ENCODE measurements at places on chromosomes 1 and 21. TPM values are rescaled to one million over a fixed set of nuclear protein-coding genes. Genes with fewer than 3 reads are reported as not detected.

GRCh38 chr1:150813028-150813707 is 5.1 kb upstream of the CTSK start:
- peak; percentile 41 for DNase-seq

- DNase-seq = no peak
Measured at GRCh38 chr1:220528679-220529501, 954 bp downstream of the MARK1 start.

- no peak for DNase-seq
Measured at GRCh38 chr1:235268379-235269125, 59.4 kb downstream of the ARID4B start.

DNA sequence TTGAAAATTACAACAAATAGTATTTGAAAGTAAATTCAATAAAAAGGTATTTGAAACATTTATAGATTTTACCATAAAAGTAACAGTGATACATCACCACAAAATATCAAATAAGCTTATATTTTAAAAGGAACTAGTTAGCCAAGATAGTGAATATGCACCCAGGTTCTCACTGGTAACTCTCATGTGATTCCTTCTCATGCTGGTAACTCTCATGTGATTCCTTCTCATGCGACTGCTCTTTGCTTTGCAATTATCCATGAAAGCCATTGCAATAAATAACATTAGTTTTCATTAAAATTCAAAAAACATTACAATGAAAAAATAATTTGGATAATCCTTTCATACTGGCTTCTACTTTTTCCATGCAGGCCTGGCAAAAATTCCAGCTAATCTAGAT is 75.4 kb downstream of the AHCTF1 start:
- no peak for DNase-seq

Gene JMJD4
- polyA plus RNA-seq = 18.6 TPM

- peak; percentile 38 for DNase-seq
Measured at GRCh38 chr1:234772345-234773147, 162.6 kb upstream of the IRF2BP2 start.

DNA sequence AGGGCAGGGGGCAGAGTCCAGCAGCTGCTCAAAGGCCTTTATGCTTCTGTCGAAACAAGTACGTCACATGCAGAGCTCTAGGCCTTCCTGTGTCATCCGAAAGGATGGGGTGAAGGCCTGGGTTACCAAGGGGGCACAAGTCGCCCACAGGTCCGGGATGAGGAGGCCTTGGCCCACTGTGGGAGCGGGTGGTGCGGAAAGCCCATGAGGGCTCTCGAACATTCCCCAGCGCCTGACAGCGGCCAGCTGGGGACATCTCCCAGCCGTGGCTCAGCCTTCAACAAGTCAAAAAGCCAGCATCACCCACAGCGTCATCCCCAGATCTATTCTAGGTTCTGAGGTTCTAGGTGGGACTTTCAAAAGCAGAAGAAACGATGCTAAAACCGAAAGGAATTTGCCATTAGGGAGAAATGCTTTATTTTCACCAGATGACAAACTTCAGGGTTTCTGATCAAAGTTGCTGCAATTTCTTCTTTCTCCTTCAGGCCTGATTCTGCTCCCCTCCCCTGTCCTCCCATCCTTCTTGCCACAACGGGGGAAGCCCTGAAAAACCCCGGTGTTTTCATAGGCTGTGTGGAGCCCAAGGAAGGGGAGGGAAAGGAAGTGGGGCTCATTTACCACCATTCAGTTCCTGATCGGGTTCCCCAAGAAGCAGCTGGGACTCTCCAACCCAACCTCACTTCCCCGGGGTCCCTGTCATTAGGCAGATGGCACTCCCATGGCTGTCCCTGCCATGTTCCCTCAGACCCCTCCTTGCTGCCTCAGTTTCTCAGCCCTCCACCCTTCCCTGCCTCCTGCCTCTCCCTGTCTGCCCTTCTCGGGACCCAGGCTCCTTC is 17.6 kb downstream of the GPR137B start:
- peak; percentile 83 for DNase-seq

GRCh38 chr1:175969231-175969630 is 225.8 kb upstream of the TNR start:
- no peak for DNase-seq

Gene VWA5B1
- polyA plus RNA-seq = 3.3 TPM

GRCh38 chr1:73029571-73029970 is 747.2 kb upstream of the NEGR1 start:
- DNase-seq = no peak

GRCh38 chr21:38611277-38611676 is 113.0 kb upstream of the ERG start:
- DNase-seq = no peak

Gene RABGAP1L
- 23.9 TPM for polyA plus RNA-seq

- no peak for DNase-seq
Measured at GRCh38 chr1:228706305-228706704, 29.0 kb upstream of the RHOU start.

DNA sequence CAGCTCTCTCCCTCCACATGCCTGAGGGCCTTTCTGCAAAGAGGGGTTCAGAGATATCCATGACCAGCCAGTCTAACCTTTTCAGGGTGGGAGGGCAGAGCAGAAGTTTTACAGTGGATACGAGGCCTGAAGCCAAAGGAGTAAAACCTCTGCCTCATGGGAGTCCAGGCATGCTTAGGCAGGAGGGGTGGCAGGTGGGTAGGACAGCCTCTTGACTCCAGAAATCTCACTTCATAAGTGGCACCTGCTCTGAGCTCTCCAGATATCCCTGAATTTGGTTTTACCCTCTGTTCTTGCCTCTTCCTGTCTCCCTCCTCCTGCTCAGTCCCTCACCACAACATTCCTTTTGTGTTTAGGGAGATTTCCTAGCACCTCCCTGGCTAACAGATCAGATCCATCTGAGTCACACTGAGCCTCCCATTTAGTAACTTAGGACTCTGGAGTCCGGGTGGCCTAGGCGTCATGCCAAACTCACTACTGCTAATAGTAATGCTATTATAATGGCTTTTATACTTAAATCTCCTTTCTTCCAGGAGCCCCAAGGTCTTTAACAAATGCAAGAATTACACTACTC is 201.0 kb downstream of the HS2ST1 start:
- no peak for DNase-seq

Measured in renal pelvis (tissue), 12 donors.